ENCODE measurements at places on chromosomes 6 and 20. TPM values are rescaled to one million over a fixed set of nuclear protein-coding genes. Genes with fewer than 3 reads are reported as not detected.

The FOXF2 gene
- not detected for total RNA-seq

The FNDC1 gene
- 0.25 TPM for total RNA-seq

The SYCP2L gene
- total RNA-seq = 6.9 TPM

DNA sequence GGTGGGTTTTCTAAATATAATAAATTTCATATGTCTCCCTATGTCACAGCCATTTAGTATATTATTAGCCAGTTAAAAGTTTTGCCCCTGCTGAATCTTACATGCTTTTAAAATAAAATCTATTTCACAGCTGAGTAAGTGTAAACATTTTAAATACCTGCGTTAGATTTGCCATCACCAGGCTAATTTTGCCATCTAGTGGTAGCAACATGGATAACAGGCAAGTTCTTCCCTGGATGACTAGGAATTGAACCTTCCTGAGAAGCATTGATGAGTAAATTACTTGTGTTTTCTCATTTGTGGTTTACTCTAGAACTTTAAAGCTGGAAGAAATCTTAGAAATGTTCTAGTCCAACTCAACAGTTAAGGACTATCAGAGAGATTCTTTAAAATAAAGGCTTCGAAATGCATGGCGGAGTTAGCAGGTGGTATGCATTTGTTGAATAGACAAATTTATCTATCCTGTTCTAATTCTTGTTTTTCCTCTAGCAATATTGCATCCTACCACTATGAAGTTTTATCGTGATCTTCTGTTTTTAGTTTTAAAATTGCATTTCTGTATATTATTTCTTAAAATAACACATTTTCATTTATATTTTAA, 2.6 kb downstream of the PRSS35 start:
- DNase-seq = peak; percentile 64

The LY6G6C gene
- not detected for total RNA-seq

- no peak for DNase-seq
These were observed 3.2 kb downstream of the TXLNB start for GRCh38 chr6:139288496-139289040.

DNA sequence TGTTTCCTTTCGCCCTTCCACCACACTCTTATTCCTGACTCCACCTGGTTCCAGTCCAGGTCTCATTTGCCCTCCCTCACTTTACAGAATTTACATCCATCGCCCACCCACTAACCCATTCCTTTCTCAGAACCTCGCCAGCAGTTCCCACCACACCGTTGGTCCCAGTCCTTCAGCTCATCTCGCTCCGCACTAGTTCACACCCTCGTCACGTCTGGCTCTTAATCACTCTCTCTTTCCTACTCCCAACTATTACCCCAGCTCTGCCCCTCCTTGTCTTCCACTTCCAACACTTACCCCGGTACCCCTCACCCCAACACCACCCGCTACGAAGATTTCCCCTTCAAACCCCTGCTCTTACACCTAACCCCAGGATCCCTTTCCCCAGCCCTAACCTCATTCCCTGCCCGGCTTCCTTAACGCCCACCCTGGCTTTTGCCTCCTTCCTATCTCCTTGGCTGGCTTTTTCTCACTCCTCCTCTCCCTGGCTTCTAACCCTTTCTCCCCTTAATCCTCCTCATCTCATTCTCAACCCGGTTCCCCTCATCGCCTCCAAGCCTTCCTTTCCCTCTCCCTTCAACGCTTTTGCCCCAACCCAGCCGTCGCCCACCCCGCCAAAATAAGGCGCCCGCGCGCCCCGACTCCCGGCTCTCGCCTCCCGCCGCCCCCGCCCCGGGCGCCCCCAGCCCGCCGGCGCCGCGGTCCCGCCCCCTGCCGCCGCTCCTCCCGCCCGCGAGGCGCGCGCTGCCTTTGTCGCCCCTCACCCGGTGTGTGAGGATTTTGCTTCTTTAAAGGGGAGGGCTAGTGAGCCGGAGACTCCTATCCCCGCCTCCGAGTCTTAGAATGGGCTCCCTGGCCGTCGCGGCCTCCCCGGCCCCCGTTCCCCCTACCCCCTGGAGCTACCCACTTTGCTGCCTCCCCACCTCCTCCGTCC, 542 bp downstream of the USP49 start:
- DNase-seq = peak; percentile 25

The CNBD2 gene
- total RNA-seq = 8.5 TPM

DNA sequence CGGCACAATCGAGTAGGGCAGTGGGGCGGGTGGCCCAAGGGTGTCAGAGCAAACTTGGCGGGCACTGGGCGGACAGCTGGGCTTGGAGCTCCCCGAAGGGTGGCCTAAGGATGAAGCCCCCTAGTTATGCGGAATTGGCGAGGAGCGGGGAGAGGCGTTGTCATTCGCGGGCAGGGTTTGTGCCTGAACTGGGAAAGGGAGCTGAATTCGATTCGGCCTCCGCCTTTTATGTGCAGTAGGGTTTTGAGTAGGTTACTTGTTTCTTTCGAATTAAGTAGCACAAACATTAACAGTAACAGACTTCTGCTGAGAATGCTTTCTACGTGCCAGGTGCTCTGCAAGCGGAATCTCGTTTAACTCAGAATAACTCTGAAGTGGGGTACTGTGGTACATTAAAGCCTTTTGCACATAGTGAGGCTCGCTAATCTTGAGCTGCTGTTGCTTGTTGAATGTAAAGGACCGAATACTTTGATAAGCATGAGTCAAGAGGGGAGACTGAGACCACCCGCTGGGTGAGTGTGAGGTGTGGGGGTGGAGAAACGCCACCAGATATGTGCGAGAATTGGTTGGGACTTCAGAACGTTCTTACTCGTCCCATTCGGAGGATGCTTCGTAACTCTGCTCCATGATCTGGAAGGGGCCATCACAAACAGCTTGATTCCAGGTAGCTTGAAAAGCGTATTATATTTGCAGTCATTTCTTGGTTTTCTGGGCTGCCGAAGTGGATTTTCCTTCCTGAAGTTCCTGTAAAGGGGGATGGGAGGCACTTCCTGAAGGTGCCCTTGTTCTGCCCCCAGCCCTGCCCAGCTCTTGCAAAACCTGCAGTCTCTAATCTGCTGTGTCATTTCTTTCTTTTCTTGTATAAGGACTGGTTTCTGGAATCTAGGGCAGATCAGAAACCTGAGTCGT, 833 bp downstream of the RAB5IF start:
- DNase-seq = peak; percentile 46

The TSPYL1 gene
- total RNA-seq = 65.2 TPM

GRCh38 chr6:169623343-169623742, 78.5 kb downstream of the WDR27 start:
- DNase-seq = no peak

The CCR6 gene
- total RNA-seq = not detected

- peak; percentile 67 for DNase-seq
These were observed 12.1 kb downstream of the LGSN start for GRCh38 chr6:63307581-63308246.

DNA sequence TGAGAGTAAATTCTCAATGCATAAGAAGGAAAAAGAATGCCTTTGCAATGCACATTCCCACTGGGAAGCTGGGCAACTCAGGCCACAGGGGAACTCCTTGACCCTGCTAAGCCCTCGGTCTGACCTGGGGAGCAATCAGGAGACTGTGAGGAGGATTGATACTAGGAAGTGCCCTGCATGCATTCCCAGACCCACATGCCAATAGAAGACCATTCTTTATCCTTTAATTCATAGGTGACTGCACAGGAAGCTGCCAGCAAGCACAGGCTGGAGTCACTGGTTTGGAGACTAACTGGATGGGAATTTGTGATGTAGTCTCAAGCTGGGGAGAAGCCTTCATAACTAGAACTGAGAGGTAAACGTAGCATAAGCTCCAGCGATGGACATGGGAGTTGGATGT, 1012.7 kb downstream of the EYS start:
- DNase-seq = no peak

The VGLL2 gene
- total RNA-seq = not detected

- DNase-seq = no peak
These were observed 47.5 kb downstream of the OPRM1 start for GRCh38 chr6:154086510-154086909.

DNA sequence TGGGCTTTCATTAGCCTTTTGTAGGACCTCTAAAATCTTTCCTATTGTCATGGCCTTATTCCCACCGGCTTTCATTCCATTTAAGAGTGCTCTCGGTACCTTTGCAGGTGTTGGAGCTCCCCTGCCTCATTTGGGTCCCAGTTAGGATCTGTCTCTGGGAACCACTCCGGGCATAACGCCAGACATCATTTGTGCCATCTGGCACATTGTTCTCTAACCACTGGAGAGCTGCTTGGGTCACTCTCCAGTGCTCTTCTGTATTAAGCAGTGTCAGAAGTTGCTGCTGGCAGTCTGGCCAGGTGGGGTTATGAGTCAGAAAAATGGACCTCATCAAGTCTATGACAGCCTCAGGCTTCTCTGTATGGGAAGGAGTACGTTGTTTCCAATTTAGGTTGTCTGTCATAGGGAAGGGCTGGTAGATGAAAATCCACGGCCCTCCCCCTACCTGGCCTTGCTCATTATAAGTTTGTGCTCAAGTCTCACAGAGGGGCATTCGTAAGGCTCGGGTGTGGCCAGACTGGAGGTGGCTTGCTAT, 62.9 kb upstream of the MOCS1 start:
- no peak for DNase-seq

DNA sequence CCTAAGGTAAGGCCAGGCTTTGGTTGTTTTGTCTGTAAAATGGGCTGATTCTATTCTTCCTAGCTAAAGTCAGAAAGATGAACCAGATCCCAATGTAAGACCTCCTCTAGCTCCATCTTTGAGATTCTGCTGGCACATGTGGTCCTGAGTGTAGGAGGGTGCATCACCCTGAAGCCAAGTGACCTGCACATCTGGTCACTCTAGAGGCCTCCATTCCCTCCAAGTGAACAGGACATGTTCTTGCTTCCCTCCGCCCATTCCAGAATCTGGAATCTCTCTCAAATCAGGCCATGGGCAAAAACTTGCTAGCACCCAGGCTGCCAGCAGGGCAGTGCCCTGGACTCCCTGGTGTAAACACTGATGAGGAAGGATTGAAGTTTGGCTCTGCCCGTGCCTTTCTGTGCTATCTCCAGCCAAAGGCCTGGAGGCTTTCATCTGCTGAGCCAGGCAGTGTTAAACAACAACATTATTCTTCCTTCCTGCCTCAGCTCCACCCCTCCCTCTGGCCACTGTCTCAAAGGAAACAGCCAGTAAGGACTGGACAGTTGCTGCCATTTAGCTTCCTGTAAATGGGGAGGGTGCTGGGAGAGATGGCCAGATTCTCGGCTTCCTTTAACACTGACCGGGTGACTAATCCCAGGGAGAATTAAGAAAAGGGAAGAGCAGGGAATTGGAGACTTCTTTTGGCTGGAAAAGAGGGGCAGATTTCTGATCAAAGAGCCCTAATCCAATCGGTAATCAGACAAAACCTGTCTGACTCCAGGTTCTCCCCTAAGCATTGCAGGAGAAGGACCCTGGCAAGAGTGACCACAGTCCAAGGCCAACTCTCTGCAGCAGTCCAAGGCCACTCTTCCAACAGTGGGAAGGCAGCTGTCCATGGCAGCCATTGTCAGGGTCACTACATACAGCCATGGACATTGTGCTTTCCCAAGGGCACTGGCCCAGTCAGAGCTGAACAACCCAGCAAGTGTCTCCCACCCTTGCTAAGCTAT, 19.5 kb upstream of the ADGRF1 start:
- peak; percentile 61 for DNase-seq

- no peak for DNase-seq
These were observed 46.6 kb upstream of the SRF start for GRCh38 chr6:43124481-43124880.
